ENCODE measurements at places on chromosomes 3 and 15.

DNA sequence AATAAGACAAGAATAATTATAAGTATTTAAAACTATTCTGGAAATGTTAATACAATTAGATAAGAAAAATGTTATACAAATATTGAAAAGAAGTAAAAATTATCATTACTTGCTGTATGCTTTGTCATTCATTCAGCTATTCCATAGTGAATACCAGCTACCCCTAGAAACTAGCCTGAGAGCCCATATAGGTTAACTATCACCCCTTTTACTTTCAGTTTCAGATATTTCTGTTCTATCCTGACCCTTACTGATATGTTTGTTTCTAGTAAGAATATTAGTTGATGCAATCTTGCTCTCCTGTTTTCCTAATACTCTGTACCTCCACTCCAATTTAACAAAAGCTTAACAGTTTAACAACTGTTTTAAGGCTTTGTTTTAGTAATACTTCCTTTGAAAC is 31.6 kb downstream of the FAM227B start:
- DNase-seq, result no peak

GRCh38 chr15:44662478-44663409 is 718 bp downstream of the SPG11 start:
- DNase-seq, result peak; percentile 69

DNA sequence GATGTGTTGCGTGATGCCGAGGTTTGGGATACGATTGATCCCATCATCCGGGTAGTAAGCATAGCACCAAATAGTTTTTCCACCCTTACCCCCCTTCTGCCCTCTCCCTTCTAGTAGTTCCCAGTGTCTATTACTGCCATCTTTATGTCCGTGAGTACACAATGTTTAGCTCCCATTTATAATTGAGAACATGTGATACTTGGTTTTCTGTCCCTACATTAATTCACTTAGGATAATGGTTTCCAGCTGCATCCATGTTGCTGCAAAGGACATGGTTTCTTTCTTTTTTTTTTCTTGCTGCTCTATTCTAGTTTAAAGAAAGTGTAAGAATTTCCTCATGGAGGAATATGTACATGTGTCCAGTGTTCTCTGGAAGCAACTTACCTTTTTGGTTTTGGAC is 51.8 kb downstream of the NSUN3 start:
- no peak for DNase-seq

- DNase-seq, result no peak
These were observed 83.3 kb downstream of the MCTP2 start for GRCh38 chr15:94314639-94315038.

DNA sequence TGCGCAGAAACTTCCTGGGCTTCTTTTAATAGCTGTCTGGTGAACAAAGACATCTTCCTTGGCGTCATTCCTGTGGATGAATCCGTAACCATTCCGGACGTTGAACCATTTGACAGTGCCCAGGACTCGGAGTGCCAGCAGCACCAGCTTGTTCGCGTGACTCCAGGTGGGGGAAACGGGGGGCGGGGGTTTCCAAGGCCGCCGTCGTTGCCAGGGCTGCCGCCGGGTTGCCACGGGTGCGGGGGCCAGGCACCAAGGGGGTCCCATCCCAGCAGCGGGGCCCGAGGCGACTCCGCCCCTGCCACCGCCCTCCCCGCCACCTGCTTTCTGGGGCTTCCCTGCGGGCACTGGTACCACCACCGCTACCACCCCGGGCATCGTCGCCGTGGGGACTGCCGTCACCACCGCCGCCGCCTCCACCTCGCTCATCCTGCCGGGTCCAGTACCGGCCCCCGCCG is 22.8 kb downstream of the RGMA start:
- no peak for DNase-seq

All from HT1080 (cell line).